Kidney capillary endothelial cell (primary cell): ENCODE measurements at places on chromosomes 5 and 9.

DNA sequence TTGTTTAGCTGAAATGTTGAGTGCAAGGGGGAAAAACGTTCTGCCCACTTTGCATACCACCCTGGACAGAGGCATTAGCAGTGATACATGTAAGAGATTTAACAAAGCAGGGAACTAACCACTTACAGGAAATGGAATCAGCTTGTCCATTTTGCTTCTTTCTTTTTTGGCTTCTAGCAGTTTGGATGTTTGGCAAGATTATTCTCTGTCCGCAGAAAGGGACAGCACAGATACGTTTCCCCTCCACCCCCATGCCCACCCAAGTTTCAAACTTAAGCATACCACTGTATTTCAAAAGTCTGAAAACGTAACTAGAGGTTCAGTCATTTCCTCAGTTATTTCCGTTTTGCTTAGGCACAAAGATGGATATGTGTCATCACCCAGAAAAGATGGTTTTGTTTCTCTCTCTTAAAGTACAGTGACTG, 118.4 kb downstream of the GDNF start:
- DNase-seq: peak; percentile 90

DNA sequence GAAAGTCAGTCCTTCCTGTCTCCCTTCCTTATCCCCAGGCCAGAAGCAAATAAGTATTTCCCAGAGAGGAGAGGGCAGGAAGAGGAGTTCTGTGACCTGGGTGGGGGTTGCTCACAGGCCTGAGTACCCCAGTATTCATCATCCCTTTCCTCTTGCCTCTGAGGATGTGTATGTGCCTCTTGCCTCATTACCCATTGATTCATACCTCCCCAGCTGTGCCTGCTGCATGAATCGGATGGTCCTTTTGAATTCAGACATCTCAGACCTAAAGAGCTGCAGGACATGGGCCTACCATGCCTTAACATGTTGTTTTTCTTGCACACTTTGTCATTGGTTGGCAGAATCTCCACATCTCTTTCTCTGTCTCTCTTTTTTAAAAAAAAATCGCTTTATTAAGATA, 112.8 kb upstream of the SHB start:
- DNase-seq: peak; percentile 60

DNA sequence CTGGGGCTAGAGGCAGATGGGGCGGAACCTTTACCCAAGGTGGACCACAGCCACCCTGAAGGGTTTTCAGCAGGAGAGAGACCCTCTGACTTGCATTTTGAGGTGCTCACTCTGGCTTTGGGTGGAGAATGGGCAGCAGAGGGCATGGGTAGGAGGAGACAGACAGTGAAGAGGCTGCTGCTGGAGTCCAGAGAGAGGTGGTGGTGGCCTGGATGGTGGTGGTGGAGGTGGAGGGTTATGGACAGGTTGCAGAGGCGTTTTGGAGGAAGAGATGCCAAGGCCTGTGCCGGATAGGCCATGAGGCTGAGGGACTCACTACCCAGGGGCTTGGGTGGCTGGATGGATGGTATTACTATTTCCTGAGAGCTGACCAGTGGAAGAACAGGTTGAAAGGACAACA, 46.1 kb upstream of the CDKN2AIPNL start:
- no peak for DNase-seq

GRCh38 chr5:32325062-32325461, 12.3 kb upstream of the MTMR12 start:
- DNase-seq: no peak

DNA sequence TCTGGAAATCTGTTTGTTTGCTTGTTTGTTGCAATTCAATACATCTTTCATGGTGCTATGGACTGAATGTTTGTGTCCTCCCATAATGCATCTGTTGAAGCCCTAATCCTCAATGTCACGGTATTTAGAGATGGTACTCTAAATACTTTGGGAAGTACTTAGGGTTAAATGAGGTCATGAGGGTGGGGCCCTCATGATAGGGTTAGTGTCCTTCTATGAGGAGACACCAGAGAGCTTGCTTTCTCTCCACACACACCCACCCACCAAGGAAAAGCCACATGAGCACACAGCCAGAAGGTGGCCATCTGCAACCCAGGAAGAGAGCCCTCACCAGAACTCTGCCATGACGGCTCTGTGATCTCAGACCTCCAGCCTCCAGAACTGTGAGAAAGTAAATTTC, 32.7 kb downstream of the DMGDH start:
- DNase-seq: no peak

- no peak for DNase-seq
These were observed 44.7 kb upstream of the ZNF608 start for GRCh38 chr5:124790895-124791732.

- DNase-seq: no peak
These were observed 111.3 kb upstream of the PCA3 start for GRCh38 chr9:76652894-76653293.

GRCh38 chr5:58411372-58411771, 48.5 kb downstream of the PLK2 start:
- DNase-seq: no peak

DNA sequence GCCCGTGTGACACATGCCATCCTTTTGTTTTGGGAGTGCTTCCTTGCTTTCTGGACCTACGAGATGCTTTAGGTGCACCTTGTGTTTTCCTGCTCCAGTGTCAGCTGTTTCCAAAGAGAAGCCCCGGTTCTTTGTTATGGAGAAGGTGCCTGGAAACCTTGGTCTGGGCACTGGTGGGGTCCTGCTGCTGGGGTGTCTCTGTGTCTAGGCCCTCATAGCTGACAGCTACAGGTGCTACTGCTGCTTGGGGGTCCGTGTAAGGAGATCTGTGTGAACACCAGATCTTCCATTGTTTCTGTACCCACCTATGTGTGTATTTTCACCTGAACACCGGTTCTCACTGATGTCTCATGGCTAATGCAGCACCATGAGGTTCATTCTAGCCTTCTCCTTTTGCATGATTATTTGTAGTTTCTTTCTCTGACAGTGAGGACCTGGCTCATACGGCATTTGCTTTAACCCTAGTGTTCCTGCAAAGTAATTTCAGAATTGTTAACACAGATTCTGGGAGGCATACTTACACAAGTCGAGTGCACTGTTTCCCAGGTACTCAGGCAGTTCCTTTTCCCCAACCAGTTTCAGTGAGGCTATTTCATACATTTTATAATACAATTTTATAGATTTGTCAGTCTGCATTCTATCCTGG, 13.2 kb upstream of the FAM120AOS start:
- no peak for DNase-seq

- no peak for DNase-seq
These were observed 85.0 kb downstream of the PRRT1B start for GRCh38 chr9:131630205-131630831.

GRCh38 chr9:4126184-4126865, 173.5 kb downstream of the GLIS3 start:
- no peak for DNase-seq

DNA sequence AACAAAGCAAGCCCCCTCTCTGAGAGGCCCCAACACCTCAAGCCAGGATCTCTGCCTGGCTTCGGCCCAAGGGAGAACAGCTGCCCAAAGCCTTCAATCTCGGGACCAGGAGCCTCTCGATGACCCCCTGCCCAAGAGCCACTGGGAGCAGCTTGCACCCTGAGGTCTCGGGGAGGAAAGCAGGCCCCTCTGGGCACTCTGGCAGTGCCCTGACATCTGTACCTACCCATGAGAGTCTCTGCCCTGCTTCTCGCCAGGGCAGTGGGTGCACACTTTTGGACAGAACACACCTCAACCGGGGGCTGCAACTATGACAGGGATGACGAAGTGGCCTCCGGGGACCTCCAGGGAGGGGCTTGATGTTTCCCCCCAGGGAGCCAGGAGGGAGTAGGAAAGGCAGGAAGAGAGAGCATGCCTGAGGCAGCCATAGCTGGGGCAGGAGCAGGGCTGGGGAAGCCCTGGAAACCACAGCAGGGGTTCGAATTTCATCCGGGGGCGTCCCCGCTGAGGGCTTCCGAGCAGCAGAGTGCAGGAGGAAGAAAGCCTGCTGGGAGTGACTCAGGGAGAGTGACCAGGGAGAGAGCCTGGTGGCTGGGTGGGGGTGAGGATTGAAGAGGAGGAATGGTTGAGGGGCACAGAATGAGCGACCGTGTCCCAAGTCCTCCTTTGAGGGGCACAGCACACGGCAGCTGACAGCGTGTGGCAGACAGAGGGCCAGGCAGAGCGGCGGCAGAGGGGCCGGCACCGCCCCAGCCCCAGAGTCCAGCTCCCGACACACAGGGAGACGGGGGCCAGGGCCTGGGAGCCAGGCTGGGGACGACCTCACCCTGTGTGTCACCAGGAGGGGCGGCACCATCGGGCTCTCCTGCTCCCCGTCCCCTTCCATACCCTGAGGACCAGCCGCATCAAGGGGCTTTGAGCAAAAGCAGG, 1.8 kb downstream of the LPCAT1 start:
- DNase-seq: no peak

- DNase-seq: peak; percentile 94
These were observed 41.4 kb upstream of the RNU6ATAC start for GRCh38 chr9:134205672-134206310.

- no peak for DNase-seq
These were observed 345.3 kb upstream of the CD180 start for GRCh38 chr5:67541875-67542274.
